ENCODE measurements at places on chromosomes 2 and 18.

DNA sequence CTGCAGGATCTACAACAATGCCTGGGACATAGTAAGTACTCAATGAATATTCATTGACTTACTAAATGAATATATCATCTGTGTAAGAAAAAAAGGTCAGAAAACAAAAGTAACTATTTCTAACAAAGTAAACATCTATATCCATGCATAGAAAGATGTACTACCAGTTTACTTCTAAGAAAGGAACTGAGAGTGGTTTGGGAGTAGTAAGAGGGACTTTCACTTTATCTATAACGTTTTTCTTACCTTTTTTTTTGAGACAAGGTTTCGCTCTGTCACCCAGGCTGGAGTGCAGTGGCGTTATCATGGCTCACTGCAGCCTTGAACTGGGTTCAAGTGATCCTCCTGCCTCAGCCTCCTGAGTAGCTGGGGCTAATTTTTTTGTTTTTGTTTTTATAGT is 25.7 kb downstream of the DHX57 start:
- DNase-seq: no peak

DNA sequence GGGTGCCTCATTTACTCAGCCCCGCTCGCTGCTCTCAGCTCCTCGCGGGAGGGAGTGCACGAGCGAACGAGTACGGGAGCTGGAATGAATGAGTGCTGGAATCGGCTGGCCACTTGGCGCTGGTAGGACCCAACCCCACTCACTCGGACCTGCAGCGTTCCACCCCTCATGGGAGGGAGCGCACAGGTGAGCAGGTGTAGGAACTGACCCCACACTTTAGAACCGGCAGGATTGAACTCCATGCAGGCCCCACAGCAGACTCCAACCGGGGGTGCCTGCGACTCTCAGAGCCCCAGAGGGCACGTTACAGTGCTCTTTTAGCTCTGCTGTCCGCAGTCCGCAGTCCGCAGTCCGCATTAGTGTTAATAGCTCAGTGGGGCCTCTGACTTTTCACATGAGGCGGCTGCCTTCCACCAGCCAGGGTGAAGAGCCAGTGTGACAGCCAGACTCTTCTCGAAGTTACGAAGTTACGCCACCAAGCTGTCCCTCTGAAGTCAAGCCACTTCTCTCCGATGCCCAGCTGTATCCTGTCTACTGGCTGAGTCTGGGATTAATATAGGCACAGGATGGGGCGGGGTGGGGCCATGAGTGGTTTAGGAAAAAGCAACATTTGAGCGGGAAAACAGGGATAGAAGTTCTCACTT is 102.7 kb upstream of the ARHGAP15 start:
- no peak for DNase-seq

- no peak for DNase-seq
Observed at GRCh38 chr18:37533647-37534584, 31.7 kb downstream of the CELF4 start.

DNA sequence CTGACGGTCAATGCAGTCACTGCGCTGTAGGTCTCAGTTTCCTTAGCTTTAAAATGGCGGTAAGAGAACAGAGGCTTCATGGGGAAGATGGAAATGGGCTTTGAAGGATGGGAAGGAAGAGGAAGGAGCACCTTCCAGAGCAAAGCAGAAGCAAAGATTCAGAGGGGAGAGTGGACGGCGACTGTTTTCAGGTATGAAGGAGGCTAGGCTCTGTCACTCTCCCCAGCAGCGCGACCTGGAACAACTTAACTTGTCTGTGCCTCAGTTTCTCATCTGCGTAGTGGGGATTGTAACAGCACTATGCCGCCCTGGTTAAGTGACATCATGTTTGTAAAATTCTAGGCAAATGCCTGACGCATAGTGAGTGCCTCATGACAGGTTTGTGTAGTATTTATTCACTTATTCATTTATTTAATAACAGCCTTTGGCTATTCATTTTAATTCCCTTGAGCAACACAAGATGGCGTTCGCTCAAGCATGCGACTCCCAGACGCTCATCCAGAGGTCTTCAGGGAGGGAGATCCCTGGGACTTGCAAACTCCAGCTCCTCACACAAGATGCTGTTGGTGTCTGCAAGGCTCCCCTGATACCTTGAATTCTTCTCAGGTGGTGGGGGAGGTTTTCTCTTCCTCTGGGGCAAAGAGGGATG is 336.3 kb downstream of the DYSF start:
- DNase-seq: no peak

DNA sequence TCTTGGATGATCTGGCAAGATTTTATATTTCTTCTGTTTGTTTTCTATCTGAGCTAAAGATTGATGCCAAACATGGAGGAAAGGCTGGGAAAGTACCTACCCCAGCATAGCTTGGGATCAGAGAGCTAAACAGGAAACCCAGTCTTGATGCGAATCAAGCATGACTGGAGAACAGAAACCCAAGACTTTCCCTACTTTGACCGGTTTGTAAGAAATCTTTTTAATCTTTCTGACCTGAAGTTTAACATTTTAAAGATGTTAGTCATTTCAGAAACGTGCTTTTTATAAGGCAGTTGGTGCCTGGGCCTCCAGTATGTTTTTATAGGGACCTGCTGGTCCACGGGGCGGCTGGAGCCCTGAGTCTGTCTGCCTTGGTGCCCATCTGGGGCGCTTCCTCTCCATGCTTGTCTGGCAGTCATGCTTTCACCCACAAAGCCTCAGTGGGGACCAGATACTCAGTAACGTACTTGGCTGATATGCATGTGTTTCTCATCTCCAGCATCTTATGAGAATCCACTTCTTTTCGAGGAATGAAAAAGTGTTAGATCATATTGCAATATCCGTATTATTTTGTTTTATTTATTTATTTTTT is 266.5 kb downstream of the PTGR3 start:
- peak; percentile 9 for DNase-seq
